ENCODE measurements at places on chromosomes 1 and 21. TPM values are rescaled to one million over a fixed set of nuclear protein-coding genes. Genes with fewer than 3 reads are reported as not detected.
A peak's percentile ranks its signal among the peaks of the same experiment; 100 is the strongest.

GRCh38 chr21:32562915-32563314 is 22.4 kb downstream of the TCP10L start:
- DNase-seq: no peak

DNA sequence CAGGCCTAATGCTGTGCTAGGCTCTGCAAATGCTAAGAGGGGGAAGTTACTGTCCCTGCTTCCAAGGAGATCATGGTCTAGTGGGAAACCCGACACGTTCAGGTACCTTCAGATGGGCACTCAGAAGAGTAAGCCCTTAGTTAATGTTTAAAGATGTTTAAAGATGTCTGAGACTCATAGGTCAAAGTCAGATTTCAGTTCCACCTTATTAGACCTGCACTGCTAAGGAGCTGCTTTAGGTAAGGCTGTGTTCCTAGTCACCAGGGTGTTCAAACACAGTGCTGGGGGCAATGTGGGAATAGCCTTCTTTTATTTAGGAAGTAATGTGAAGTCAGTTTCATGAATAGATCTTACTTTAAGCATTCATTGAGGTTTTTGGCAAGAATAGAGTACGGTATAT is 3.8 kb upstream of the RUSC1 start:
- DNase-seq: no peak

Gene IFNAR2
- total RNA-seq: 54.7 TPM

Gene FCRLB
- 4.3 TPM for total RNA-seq

DNA sequence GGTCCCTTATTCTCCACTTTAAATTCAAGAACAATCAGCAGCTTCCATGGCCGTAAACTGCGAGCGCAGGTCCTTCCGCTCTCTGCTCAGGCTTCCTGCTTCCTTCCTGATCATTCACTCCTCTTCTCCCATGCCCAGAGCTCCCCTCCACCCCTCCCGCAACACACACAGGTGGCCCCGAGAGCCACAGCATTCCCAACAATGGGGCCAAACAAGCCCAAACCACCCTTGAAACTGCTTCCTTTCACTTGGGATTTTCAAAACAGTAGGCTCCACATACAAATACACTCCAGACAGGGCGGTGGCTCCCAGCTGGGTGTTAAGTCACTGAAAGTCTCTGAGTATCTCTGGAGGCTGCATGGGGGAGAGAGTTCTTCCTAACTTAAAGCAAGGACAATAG is 11.4 kb downstream of the FAM89A start:
- no peak for DNase-seq

Gene SYCP1
- total RNA-seq: not detected

- DNase-seq: peak; percentile 83
Observed at GRCh38 chr1:112358798-112359408, 37.1 kb upstream of the CTTNBP2NL start.

Gene LENEP
- not detected for total RNA-seq
